ENCODE measurements at places on chromosomes 11 and 22. TPM values are rescaled to one million over a fixed set of nuclear protein-coding genes. Genes with fewer than 3 reads are reported as not detected.

DNA sequence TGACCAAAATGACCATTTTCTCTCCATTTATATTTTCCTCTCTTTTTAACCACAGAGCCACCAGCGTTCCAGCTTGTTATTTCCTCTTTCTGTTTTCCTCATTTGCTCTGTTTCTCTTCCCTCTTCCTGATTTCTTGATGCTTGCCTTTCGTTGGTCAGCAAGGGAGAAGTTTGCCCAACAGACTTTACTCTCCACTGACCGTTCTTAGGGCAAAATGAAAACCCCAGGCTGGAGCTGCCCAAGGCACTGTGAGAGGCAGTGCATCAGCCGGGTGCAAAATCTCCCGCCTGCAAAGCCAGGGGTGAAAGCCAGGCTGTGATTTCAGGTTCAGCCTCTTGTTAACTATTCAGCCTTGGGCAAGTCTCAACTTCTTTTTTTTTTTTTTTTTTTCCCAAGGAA, 26.1 kb upstream of the APLP2 start:
- no peaks in the 10 kb centered on the region for H3K4me1 ChIP-seq
- no peak overlapping the region for H3K27ac ChIP-seq
- no peak for DNase-seq
- H3K36me3 ChIP-seq = no peaks in the 10 kb centered on the region
- H3K4me3 ChIP-seq = no peak overlapping the region

GRCh38 chr11:13341026-13341425, 63.4 kb downstream of the BMAL1 start:
- no peaks in the 10 kb centered on the region for H3K27me3 ChIP-seq
- H3K4me1 ChIP-seq = peaks cover 47% of the 10 kb centered on the region
- no peak overlapping the region for H3K4me3 ChIP-seq
- H3K27ac ChIP-seq = no peak overlapping the region

DNA sequence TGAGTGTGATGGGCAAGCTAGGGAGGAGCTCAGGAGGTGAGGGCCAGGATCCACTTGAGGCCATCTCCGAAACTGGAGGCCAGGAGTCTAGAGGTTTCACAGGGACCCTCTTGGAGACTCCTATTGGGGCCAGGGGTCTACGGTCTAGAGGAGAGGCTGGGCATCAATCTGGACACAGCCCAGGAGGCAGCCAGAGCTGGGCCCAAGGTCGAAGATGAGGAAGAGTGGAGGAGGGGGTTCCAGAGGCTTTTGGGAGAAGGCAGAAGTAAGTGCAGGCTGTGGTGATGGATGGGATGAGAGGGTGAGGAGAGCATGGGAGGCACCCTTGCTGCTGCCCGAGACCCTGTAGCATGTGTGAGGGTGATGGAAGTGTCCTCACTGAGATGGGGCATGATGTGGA, 56.6 kb downstream of the LRRC32 start:
- H3K36me3 ChIP-seq = no peaks in the 10 kb centered on the region
- H3K27me3 ChIP-seq = peaks cover 5% of the 10 kb centered on the region
- no peak overlapping the region for H3K4me3 ChIP-seq
- H3K27ac ChIP-seq = no peak overlapping the region
- DNase-seq = no peak
- H3K4me1 ChIP-seq = no peaks in the 10 kb centered on the region

GRCh38 chr11:88100151-88100550, 75.1 kb downstream of the RAB38 start:
- H3K27ac ChIP-seq = no peak overlapping the region
- H3K36me3 ChIP-seq = no peaks in the 10 kb centered on the region
- H3K4me3 ChIP-seq = no peak overlapping the region
- H3K27me3 ChIP-seq = peaks cover 9% of the 10 kb centered on the region

- DNase-seq = no peak
- no peaks in the 10 kb centered on the region for H3K36me3 ChIP-seq
- no peak overlapping the region for H3K4me3 ChIP-seq
- no peak overlapping the region for H3K27ac ChIP-seq
- H3K27me3 ChIP-seq = peaks cover 11% of the 10 kb centered on the region
Observed at GRCh38 chr11:134800826-134801225, 388.8 kb upstream of the B3GAT1 start.

- peaks cover 12% of the 10 kb centered on the region for H3K27me3 ChIP-seq
- H3K27ac ChIP-seq = peak within 1 kb of the TSS; percentile 92
- peaks cover 20% of the 10 kb centered on the region for H3K4me1 ChIP-seq
- H3K36me3 ChIP-seq = peaks cover 13% of the 10 kb centered on the region
- DNase-seq = peak; percentile 86
- peak within 1 kb of the TSS; percentile 87 for H3K4me3 ChIP-seq
Observed at GRCh38 chr11:124114942-124115781, at the start of gene VWA5A. Gene VWA5A, plus strand, starts transcription at chr11:124115450. Its CDS starts 2,062 bp downstream, at chr11:124117512.

Gene MTFP1
- 40.0 TPM for total RNA-seq

DNA sequence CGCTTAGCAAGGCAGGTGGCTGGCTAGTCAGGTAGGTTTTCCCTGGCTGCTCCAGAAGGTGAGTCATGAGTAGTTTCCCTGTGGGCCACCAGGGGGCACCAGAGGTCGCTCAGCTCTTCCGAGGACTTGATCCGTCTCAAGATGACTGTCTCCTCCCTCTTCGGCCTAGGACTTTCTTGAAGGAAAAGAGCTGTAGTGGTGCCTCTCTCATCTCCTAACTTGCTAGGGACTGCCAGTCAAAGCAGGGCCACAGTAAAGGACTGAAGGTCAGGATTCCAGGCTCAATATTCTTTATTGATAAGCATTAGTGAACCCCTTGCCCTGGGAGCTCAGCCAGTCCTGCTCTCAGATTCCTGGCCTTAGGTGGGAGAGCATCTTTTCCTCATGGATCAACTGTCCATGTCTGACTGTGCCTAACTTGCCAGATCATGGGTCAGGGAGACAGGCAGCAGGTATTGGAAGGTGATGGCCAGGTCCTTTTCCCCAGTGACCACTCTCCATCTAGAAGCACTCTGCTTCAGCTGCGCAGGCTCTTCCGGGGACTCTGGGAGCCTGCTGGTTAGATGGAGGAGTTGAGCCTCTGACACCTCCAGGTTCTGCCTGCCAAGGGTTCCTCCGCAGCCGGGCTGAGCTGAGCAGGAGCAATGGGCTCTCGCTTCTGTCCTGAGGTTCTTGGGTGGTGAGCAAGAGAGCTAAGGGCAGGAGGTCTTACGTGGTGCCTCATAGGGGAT, 1.9 kb downstream of the POLD4 start:
- H3K4me3 ChIP-seq = peak overlapping the region; percentile 55
- H3K4me1 ChIP-seq = peaks cover 34% of the 10 kb centered on the region
- peaks cover 8% of the 10 kb centered on the region for H3K36me3 ChIP-seq
- peak; percentile 64 for DNase-seq
- peak overlapping the region; percentile 84 for H3K27ac ChIP-seq
- H3K27me3 ChIP-seq = no peaks in the 10 kb centered on the region

All from activated CD4-positive, alpha-beta T cell treated with anti-CD3 and anti-CD28 coated beads, Interleukin-2, amount 10 ng/mL, durations not matched to agents 7 days and 5 days (primary cell).